Vagina (tissue), 2 donors: ENCODE measurements at places on chromosomes 13 and 19.
A peak's percentile ranks its signal among the peaks of the same experiment; 100 is the strongest.

DNA sequence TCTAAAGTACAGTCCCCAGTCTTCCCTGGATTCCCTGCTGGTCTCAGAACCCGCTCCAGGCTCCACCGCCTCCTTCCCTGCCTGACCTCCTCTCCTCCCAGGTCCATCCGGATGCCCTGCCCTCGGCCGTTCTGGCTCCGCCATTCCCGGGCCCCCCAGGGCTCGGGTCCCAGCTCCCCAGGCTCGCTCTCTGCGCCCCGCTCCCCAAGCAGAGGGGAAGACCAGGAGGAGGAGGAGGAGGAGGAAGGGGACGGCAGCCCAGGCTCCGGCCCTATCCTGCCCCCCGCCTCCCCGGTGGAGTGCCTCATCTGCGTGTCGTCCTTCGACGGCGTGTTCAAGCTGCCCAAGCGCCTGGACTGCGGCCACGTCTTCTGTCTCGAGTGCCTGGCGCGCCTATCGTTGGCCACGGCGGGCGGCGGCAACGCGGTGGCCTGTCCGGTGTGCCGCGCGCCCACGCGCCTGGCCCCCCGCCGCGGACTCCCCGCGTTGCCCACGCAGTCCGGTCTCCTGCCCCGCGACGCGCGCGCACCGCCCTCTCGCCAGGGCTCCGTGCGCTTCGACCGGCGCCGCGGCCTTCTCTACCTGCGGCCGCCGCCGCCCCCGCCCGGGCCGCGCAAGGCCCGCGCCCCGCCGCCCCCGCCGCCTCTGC is 647 bp downstream of the RNF225 start:
- no peak for DNase-seq

DNA sequence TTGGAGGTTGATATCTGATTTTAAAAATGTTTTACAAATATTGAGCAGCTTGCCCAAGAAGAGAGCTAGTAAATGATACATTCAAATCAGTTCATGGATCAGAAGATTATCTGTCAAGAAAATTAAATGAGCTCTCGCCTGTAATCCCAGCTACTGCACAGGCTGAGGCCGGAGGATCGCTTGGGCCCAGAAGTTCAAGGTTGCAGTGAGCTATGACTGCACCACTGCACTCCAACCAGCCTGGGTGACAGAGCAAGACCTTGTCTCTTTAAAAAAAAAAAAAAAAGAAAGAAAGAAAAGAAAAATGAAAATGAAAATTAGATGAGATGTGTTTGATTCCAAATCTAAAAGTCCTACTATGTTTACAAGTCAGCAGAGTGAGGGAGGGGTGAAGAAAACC is 2.4 kb downstream of the SPART start:
- DNase-seq = no peak

DNA sequence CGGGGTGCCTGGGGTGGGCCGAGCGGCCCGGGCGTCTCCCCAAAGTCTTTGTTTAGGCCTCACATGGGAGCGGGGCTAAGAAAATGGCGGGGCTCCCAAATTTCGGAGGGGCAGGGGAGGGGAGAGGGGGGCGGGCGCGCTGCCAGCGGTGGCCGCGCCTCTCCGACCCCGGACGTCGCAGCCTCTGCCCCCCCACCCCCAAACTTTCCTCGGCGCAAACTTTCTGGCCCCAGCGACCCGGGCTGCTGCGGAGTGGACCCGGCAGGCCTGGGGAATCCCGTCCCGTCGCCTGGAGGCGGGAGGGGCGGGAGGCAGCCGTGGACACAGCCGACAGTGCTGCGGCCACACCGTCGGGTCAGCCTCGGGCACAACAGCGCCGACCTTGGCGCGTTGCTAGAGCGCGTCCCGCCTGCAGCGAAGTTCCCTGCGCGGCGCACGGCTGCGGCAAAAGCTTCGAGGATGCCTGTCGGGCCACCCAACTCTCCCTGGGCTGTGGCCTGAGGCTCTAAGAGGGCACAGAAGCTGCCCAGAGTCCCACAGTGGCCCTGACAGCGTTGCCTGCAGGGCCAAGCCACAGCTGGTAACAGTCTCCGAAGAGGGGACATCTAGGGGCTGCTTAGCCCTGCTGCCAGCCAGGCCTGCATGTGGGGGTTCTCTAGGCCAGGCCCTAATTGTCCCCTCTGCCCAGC is 1.3 kb downstream of the NFIX start:
- DNase-seq = no peak

GRCh38 chr19:412356-413355 is 3.7 kb upstream of the C2CD4C start:
- no peak for DNase-seq

- peak; percentile 56 for DNase-seq
These were observed 4.4 kb upstream of the TMEM272 start for GRCh38 chr13:51849145-51850101.

GRCh38 chr19:36082916-36083315 is 28.0 kb upstream of the OVOL3 start:
- DNase-seq = no peak

DNA sequence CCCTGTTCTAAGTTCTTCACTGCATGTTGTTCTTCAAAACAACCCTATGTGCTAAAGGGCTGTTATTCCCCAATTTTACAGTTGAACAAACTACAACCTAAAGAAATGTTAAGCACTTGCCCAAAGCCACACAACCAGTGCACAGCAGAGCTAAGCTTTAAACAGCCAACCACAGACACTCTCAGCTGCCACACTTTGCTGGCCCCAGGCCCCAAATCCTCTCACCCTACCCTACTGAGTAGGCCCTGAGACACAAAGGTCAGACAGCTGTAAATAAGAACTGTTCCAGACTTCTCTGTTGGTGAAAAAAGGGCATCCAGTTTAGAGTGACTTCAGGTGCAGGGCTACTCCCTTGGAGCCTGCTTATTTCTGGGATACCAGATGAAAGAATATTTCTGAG is 30.0 kb downstream of the GRIK5 start:
- no peak for DNase-seq

DNA sequence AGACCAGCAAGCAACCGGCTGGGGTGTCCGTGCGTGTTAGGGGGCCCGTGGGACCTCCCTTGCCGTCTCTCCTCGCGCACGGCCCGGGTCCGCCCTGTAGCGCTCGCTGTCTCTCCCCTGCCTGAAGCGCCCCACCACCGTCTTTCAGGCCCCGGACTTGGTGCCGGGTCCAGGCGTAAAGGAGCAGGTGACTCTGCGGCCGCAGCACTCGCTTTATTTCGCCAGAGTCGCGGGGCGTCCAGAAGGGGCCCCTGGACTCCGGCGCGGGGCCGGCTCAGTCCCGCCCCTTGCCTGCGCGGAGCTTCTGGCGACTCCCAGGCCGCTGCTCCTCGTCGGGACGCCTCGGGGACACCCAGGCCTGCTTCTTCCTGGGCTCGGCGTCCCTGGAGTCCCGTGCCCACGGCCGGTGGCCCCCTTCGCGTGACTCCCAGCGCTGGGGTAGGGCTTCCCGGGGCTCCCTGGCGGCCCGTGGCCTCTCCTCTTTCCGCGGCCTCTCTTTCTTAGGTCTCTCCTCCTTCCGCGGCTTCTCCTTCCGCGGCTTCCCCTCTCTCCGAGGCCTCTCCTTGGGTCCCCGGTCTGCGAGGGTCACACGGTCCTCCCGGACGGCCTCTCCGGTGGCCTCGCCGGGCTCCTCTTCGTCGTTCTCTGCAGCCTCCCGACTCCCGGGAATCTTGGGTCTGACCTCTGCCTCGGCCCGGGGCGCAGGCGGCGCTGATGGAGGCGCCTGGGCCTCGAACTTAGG is 3.1 kb downstream of the AMH start:
- no peak for DNase-seq

DNA sequence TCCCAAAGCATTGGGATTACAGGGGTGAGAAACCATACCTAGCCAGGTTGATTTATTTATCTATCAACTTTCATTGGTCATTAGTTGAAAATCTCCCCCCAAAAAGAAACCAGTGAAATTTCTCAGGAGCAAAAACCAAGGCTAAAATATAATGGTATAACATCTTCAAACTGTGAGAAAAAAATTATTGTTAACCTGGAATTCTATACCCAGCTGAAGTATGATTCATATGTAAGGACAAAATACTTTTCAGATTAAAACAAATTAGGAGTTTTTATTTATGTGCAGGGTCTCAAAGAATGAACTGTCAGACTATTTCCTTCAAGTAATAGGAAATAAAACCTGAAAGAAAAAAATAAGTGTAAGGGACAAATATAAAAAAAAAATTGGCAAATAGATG is 1053.9 kb downstream of the UQCRFS1 start:
- DNase-seq = no peak

DNA sequence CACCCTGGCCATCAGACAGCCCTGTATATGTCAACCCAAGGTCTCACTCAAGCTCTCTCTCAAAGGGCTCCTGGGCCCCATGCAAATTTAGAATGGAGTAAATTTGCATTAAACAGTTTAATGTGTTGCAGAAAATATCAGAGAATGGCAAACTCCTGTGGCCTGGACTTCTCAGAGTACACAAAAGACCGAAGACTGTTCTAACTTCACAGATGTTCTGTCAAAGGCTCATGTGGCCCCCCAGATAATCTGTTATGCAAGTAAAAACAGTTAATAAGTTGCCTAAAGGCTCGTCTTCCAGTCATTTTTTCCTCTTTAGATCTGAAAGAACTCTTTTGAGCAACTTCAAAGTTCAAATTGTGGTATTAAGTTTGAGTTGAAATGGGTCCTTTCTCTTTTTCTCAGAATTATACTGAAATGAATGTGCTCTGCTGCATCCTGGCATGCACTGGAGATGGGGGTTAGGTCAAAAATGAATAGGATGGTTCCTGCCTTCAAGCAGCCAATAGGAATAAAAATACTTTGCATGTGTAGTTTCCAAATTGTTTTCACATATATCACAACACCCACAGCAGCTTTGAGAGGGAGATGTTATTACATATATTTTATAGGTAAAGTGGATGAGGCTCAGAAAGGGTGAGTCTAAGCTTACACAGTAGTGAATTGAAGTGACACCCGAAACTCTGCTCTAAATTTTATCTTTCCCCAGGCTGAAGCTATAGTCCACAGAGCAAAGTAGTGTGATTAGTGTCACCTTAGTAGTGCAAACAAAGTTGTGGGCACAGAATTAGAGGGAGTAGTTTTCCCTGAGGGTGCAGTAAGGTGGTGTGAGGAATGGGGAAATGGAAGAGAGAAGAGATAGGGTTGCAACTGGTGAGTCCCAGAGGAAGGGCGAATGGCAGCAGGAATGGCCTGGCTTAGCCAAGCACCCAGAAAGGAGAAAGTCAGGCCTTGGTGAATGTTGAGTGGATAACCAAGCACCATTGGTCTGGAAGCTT is 205.0 kb upstream of the RFC3 start:
- no peak for DNase-seq

DNA sequence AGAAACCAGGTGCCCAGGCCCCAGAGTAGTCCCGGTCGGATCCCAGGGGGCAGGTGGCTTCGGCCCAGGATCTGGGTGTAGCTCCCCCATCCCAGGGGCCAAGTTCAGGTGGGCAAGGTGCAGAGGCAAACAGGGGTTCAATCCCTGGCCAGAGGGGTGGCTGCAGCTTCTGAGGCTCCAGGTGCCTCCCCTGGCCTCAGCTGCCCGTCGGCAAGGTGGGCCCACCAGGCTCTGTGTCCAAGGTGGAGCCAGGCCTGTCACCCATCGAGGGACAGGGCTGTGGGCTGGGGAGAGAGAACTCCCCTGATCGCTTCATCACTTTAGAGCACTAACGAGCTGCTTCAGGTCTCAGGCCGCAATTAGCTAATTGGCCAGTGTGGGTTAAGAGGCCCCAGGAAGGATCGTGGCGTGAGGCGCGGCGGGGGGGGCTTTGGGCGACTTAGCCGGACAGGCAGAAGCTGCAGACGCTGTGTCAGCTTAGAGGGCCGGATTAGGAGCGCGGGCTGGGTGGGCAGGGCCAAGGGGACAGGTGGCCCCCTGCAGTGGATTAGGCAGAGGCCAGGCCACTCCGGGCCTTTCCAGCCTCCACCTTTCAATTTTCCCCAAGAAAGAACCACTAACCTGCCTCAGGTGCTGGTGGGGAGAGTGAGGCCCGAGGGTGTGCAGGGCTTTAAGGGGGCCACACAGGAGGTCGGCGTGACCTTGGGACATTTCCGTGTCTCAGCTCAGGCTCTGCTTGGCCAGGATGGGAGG is 2.8 kb upstream of the RAX2 start:
- no peak for DNase-seq

DNA sequence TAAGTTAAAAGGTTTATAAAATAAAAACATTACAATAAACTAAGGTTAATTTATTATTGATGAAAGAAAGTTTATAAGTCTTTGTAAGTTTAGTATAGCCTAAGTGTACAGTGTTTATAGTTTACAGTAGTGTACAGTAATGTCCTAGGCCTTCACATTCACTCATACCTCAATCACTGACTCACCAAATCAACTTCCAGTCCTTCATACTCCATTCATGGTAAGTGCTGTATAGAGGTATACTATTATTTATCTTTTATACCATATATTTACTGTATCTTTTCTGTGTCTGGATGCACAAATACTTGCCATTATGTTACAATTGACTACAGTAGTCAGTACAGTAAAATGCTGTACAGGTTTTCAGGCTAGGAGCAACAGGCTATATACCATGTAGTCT is 490.0 kb downstream of the GPC6 start:
- no peak for DNase-seq

DNA sequence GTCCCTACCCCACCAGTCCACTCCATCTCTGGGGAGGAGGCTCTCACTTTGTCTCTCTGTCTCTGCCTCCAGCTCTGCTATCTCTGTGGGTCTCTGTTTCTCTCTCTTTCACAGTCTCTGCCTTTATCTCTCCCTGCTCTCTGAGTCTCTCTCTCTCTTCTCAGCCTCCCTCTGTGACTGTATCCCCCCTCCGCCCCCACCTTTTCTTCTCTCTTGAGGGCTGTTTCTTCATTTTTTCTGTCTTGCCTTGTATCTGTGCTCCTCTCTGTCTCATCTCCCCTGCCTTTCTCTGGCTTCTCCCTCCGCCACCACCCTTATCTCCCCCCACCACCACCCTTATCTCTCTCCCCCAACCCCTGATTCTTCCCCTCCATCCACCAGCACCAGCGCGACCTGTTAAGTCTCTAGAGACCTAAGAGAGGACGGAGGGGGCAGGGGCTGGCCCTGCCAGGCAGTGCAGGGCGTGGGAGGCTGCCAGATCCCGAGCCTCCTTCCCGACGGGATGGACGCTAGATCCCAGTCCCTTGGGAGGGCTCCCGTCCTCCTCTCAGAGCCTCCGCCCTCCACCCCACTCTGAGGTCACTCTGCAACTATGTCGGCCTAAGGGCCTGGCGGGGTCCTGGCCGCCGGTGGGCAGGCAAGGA is 1.0 kb downstream of the AXL start:
- no peak for DNase-seq

- DNase-seq = no peak
These were observed 240.8 kb downstream of the NHLRC3 start for GRCh38 chr13:39279077-39279476.

GRCh38 chr19:44943801-44944249 is 1.8 kb downstream of the APOC4 start:
- DNase-seq = no peak
